LHCN-M2 (cell line): ENCODE measurements at places on chromosomes 7 and 10.

GRCh38 chr10:11270135-11270857 is 252.6 kb downstream of the CELF2 start:
- DNase-seq = peak; percentile 50

DNA sequence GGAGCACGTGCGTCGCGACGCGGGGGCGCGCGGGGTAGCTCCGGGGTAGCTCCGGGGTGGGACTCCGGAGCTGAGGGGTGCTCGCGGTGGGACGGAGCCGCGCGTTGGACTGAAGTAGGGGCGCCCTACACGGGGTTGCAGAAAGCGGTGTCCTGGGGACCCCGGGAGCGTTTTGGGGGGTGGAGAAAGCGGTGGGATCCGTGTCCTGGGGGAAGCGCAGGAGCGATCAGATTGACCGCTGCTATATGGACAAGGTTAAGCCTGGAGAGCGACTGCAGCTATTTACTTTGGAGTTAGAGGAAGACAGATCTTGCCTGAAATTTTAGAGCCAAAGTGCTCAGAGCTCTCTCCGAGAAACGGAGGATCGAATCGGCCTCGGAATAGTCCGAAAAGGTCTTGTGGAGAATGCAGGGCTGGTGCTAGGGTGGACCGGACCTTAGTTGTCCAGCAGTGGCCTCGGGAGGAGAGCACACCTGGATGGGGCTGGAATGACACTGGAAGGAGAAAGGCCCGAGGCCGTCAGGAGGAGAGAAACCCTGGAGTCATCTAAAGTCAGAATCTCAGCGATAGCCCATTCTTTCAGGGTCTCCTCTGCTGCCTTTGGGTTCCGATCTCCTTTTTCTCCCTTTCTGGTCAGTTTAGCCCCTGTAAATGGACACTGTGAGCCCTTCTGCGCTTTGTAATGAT is 564 bp downstream of the PDSS1 start:
- peak; percentile 4 for DNase-seq

GRCh38 chr10:58394471-58394870 is 9.3 kb downstream of the TFAM start:
- no peak for DNase-seq

GRCh38 chr7:147298611-147299043 is 1182.0 kb downstream of the CNTNAP2 start:
- peak; percentile 3 for DNase-seq

DNA sequence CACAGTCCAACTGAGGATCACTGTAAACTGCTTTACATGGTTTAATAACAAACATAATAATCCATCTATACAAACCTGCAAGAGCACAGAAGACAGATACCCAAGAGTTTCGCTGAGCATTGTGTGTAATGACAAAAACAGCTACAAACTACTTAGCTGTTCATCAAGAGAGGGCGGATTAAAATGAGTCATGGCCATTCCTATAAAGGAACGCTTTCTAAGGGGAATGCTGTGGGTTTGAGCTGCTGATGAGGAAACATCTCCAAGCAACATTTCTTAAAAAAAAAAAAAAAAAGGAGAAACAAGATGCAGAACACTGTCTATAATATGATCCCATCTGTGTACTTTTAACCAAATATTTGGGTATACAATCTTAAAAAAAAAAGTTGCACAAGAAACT is 33.8 kb downstream of the VOPP1 start:
- peak; percentile 96 for DNase-seq

DNA sequence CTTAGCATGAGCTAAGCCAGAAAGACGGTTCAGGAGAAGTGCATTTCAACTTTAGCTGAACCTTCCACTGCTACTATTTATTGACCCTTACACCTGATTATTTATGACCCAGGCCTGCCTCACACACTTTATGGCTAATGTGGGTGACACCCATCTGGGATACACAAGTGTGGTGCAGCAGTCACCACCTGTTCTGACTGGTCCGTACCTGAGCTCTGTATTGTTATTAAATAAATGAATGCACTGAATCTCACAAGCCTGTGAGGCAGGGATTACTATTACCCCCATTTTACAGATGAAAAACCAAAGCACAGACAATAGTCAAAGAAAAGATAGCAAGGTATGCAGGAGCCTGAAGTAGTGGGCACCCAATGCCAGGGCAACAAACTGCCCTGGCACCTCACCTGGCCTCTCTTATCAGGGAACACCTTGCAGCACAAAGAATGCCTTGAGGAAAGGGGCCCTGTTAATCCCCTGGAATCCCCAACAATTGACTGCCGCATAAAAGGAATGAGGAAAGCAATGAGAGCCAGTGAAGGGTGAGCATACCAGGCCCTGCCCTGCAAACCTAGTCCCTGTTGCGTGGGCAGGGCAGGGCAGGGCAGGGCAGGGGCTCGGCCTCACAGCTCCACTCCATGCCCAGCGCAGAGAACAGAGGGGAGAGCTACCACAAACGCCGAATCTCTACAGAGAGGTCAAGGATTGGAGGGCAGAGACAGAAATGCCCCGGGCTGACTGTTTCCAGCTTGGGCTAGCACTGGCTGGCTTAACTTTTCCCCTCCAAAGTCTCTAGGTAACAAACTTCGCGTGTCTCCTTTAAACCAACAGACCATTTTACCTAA is 1.3 kb downstream of the ANXA11 start:
- DNase-seq = no peak

GRCh38 chr10:17984056-17984455 is 32.3 kb downstream of the SLC39A12 start:
- DNase-seq = peak; percentile 65

DNA sequence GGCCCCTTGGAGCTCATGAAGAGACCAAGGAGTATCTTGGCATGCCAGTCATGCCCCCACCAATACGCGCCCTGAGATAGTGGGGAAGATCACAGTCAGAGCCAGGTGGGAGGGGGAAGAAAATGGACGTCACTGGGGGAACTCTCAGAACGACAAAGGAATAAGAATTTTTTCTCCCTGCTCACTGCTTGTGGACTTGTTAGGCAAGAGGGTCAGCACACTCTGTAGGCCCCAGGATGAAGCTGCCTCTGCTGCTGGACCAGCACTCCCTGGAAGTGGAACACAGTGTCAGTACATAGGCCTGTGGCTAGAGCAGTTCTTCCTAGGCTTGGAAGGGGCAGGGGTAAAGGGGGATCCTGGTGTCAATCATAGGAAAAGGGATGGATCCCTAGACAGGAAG is 46.5 kb downstream of the DRGX start:
- no peak for DNase-seq

- DNase-seq = no peak
Observed at GRCh38 chr10:60942134-60942787, 1.7 kb downstream of the RHOBTB1 start.
